ENCODE measurements at places on chromosomes 2 and 18.

DNA sequence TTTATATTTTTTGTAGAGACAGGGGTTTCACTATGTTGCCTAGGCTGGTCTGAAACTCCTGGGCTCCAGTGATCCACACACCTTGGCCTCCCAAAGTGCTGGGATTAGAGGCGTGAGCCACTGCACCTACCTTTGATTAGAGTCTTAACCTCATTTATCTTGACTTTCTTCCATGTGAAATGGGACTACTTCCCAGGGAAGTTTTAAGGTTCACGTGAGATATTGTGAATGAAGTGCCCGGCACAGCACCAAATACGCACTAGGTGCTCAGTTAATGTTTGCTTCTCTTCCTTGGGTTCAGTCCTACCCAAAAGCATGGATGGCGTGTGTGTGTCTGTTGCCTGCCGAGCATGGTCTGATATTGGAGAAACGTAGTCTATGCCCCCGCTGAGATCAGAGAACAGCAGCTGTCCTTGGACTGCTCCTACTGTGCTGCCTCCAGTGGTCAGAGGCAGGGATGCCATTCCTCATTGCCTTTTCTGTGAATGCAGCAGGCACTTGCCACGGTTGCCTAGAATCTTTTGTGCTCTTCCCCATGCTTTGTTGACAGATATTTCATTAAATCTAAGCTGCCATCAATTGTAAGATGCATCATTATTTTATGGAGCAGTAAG lies 12.3 kb upstream of the TFCP2L1 start:
- DNase-seq = peak; percentile 46

GRCh38 chr2:136135921-136136906 lies 18.3 kb upstream of the CXCR4 start:
- peak; percentile 49 for DNase-seq

- DNase-seq = no peak
These were observed 23.8 kb downstream of the GNLY start for GRCh38 chr2:85718009-85718391.

GRCh38 chr2:239882781-239883180 lies 142.4 kb downstream of the NDUFA10 start:
- no peak for DNase-seq

GRCh38 chr2:158487419-158487818 lies 30.7 kb downstream of the PKP4 start:
- DNase-seq = no peak

DNA sequence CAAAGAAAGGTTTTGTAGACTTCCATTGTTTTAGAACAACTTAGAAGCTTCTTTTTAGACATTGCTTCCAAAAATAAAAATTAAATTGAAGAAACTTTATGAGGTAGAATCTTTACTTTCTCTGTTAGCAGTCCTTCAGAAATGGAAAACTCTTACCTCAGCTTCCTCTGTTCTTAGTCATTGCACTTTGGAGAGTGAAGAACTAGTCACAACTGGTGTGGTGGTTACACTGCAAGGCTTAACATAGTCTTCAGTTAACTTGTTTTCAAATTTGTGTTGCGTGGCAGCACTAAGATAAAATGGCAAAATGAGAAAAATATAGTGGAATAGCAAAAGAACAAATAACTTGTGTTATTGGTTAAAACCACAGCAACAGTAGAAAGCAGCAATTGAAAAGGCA lies 332.6 kb downstream of the KIAA1328 start:
- DNase-seq = no peak

DNA sequence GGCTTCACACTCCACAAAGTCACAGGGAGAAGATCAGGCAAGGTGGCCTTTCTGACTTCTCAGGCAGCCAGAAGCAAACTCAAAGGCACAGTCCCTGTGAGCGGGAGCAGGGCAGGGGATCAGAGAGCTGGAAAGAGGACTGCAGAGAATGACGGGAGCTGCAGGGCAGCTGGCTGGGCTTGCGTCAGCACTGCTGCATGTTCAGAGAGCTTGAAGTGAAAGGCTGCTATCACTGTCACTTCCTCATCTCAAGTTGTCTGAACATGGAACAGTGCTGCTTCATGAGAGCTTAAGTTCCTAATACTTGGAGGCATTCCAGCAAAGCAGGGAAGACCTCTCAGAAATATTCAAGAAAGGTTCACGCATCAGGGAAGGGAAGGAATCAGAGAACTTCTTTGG lies 20.4 kb downstream of the TGFBRAP1 start:
- no peak for DNase-seq

DNA sequence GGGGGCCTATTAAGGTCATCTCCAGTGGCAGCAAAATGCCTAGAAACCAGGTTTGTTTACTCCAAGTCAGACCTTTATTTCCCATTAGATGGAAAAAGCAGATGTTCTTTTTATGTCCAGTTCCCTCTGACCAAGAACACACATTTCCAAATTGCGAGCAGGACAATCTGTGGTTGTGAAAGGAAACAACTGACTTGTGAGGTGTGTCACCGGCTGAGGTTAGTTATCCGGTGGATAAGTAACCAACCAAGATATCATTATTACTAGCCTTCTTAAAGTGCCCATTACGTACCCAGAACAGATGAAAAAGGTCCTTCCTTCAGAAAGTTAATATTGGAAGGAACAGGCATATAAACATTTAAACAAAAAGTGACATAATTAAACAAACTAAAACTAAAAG lies 112.9 kb downstream of the THADA start:
- no peak for DNase-seq

DNA sequence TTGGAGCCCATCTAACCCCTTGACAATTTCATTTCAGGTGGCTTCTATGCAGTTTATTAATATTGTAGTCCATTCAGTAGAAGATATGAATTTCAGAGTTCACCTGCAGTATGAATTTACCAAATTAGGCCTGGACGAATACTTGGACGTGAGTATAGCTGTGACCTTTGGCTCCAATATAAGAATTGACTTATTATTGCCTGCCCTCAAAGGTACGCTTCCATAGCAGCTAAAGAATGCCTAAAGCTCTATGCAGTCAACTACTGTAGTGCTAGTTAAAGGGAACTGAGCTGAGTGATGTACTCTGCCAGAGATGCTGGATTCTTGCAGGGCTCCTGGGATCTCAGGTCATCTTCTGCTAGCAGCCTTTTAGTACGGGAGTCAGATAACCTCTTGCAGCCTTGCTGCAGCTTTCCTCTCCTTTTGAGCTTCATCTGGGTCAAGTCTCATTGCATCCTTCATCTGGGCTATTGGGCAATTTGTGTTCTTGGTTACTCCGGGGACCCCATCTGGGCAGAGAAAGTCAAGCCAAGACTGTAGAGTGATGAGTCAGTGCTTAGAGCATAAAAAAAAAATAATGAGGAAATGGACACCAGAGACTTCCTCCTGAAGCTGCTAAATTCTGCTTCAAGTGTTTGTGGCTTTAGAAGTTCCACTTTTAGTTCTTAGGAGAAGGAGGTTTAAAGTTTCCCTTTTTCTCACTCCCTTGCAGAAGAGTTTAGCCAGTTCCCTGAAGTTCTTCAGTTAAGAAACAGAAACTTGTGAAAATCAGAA lies 105.6 kb downstream of the PRPF40A start:
- DNase-seq = peak; percentile 40

DNA sequence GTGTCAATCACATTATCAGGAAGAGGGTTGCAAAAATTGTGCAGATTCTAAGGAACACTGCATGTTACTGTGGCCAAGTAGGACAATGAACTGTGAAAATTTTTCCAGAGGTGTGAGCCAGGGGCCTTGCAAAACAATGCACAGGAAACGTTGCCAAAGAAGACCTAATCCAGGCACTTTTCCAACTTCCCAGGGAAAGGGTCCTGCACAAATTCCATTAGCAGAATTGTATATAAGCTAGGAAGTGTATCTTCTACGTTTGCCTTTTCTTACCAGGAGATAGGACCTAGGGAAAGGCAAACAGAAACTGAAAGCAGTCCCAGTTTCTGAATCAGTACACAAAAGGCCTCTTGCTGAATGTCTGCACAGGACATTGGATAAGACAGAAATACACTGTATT lies 1888.3 kb upstream of the CELF4 start:
- no peak for DNase-seq

DNA sequence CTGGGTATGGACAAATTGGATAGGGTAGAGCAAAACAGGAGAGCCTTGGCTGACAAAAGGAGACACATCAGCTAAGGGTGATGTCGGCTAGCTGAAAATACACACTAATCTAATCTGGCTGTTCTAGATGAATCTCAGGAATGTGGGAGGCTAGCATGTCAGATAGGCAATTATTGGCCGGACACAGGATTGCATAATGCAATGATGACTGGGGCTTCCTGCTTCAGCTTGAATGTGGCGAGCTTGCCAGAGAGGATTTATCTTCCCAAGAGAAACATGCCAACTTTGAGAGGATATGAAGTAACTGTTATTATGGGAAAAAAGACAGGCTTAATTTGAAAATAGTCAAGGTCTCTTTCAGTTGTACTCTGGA lies 102.4 kb downstream of the TRIB2 start:
- DNase-seq = no peak

All from GM13977 (cell line).